Activated naive CD4-positive, alpha-beta T cell treated with anti-CD3 and anti-CD28 coated beads for 36 hours (primary cell): ENCODE measurements at places on chromosomes 11 and 22.

- no peak for DNase-seq
These were observed 83.9 kb downstream of the GALNT18 start for GRCh38 chr11:11537871-11538270.

- DNase-seq = no peak
These were observed 364.0 kb downstream of the CASP12 start for GRCh38 chr11:104534278-104534677.

- DNase-seq = no peak
These were observed 79.2 kb downstream of the TRMU start for GRCh38 chr22:46414704-46415103.

DNA sequence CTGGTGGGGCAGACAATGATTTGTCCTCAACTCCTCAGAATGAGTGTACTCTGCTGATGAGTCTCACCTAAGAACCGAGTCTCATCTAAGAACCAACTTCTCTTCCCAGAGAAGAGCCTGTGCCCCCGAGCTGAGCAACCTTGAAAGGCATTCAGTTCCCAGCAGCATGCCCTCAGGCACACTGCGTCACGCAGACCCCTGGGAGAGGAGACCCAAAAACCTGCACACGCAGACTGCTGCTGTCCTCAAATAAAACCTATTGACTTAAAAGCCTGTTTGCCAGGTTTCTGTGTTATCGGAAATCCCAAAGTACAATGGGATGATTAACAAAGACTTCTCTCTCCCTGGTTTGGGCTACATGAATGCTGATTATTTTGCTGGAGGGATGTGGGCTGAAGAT is 121.2 kb downstream of the C11orf58 start:
- no peak for DNase-seq

DNA sequence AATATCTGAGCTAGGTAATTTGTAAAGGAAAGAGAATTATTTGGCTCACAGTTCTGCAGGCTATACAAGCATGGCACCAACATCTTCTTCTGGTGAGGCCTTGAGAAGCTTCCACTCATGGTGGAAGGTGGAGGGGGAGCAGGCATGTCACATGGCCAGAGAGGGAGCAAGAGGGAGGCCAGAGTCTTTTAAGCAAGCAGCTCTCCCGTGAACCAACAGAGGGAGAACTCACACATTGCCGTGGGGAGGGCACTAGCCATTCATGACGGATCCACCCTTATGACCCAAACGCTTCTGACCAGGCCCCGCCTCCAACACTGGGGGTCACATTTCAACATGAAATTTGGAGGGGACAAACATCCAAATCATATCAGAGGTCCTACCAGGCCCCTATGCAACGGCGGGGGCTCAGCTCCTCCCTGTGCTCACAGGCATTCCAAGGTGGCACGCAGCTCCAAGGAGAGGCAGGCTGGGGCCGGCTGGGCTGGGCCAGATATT is 4.6 kb downstream of the C11orf96 start:
- no peak for DNase-seq

GRCh38 chr11:111439901-111440300 is 60.8 kb upstream of the POU2AF1 start:
- DNase-seq = no peak

DNA sequence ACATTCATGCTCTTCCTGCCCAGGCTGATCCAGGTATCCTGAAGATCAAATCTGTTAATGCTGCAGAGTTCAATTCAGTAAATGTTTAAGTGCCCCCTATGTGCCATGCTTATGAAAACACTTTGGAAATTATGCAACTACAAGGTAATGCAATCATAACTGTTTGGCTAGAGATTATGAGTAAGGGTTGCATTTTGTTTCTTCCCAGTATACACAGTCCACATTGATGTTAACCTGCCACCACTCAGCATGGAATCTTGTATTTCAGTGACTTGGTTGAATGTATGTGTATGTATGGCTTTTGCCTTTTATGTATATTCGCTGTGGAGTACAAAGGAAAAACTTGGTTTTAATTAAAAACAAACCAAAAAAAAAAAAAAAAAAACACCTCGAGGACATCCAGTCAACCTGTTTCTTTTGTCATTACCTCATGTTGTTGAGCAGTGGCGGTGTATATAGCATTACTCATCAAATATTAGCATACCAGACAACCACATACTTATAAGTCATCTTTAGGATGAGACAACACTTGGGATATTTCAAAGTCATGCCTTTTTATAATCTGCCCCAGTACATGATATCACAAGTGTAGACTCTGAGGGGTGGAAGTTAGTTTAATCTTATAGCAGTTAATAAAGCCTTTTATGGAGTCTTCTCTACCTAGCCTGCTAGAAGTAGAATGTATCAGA is 86.1 kb upstream of the HORMAD2 start:
- DNase-seq = no peak

- no peak for DNase-seq
These were observed 282.1 kb downstream of the MIAT start for GRCh38 chr22:26939466-26939865.

- DNase-seq = no peak
These were observed 543.5 kb downstream of the BRD1 start for GRCh38 chr22:49284056-49284784.

DNA sequence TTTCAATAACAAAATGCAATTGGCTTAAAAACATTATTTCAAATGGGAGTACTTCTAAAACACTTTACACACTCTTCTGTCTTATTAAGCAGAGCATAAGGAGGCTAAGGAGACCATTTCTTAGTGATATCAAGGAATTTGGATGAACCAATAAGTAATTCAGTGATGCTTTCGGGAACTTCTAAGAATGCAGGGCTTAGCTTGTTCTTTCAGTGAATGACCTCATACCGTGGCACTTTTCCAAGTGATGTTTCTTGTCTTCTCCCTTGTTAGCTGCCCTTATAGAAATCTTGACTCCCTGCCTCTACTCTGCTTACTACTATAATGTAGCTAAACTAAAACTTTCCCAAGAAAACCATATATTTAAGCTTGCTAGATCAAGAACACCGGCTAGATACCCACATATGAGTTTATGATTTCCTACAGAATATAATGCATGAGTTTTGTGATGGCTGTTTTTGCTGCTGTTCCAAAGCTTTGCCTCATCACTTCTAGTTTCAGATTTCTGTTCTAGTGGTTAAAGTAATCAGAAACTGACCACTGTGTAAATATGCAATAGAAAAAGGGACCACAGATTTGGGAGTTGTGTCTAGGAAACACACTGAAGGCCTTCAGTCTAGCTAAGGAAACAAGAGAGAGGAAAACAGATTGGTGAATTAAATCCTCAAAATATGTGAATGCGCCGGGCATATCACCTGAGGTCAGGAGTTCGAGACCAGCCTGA is 37.5 kb upstream of the STK33 start:
- DNase-seq = no peak

DNA sequence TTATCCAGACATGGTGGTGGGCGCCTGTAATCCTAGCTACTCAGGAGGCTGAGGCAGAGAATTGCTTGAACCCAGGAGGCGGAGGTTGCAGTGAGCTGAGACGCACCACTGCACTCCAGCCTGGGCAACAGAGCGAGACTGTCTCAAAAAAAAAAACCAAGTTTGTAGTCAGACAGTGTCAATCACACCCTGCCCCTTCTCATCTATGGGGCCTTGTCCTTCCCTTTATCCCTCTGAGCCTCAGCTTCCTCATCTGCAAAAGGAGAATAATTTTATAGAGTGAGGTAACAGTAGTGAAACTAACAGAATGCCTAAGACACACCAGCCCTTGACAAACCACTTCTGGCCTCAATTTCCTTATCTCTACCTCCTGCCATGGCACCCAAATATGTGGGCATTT is 10.7 kb downstream of the BCL9L start:
- no peak for DNase-seq

GRCh38 chr22:37284126-37284804 is 2.0 kb downstream of the CYTH4 start:
- no peak for DNase-seq

DNA sequence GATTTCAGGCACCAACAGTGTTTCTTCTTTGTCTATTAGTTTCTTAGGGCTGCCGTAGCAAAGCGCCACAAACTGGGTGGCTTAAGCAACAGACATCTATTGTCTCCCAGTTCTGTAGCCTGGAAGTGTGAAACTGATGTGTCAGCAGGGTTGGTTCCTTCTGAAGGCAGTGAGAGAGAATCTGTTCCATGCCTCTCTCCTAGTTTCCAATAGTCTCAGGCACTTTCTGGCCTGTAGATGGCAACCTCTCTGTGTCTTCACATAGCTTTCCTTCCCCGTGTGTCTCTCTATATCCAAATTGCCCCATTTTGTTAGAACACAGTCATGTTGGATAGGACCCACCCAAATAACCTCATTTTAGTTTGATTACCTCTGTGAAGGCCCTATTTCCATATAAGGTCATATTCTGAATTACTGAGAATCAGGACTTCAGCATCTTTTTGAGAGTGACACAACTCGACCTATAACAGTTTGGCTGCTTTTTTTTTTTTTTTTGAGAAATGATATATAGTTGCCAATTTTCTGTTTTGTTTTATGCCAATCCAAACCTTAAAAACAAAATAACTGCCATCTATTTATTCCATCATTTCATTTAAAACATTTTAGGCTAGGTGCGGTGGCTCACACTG is 108.2 kb downstream of the SLC36A4 start:
- DNase-seq = peak; percentile 20

DNA sequence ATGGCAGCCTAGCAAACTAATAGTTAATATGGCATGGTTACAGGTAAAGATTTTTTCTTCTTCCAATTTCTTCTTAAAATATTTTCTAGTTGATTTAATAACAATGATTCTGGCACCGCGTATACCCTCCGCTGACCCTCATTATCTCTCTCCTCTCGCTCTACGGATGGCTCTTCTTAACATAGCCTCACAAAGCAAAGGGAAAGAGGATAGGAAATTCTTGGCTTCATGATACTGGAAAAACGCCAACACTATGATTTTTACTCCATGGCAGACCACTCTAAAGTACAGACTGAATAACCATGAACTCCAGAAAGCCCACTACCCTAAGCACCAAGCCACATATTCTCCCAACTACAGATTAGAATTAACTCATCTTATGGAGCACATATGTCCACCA is 6.1 kb downstream of the PI4KA start:
- DNase-seq = no peak

- no peak for DNase-seq
These were observed 14.8 kb upstream of the FAM168A start for GRCh38 chr11:73612601-73613140.

DNA sequence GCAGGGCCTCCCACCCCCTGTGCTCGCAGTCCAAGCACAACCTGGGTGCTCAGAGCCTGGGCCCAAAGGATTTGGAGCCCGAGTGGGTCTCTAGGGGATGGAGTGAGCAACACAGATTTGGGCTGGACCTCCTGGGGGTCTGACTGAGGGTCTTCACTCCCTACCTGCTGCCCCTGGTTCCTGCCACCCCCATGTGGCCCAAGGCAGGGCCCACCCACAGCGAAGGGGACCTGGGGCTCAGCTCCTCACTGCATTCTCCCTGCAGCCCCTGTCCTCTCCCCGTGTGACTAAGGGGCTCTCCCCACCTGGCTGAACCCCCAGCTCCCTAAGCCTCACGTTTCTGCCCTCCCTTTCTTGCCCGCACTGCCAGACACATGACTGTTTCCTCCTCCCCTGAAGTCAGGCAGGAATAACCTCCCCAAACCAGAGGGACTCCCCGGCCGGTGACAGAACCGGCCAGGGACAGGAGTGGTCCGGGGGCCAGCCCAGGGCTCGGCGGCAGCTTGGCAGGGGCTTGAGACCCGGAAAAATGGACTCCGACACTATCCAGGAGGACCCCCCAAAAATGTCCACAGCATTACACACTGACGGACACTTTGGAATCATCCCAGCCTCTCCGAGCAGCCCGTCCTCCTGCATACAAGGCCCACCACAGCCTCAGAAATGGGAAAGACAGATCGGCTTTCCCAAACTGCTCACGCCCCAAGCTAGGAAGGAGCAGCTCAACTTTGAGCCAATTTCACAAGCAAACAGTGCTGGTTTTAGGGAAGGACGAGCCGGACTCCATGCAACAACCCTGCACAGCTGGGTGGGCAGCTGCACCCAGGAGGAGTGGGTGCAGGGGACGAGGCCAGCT is 57.8 kb downstream of the BRD1 start:
- DNase-seq = no peak

- DNase-seq = no peak
These were observed 9.2 kb downstream of the RHBDD3 start for GRCh38 chr22:29258407-29259252.

- peak; percentile 22 for DNase-seq
These were observed 161.8 kb upstream of the GRIA4 start for GRCh38 chr11:105447936-105448702.

DNA sequence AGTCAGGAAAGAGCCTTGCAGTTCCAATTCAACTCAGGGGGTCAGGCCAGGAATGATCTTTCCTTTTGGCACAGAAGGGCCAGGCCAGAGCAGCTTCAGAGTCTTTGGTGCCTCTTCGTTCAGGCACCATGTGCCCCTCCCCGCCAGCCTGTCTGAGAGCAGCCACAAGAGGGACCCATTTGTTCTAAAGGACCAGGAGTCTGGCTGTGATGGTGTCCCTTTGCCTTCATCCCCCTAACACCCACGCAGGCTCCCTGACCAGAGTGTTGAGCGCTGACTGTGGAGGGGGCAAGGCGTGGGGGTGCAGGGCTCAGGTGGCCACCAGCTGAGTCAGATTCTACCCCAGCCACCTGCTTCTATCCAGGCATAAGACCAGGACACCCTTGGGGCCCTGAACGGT is 156.4 kb downstream of the TTC17 start:
- no peak for DNase-seq

DNA sequence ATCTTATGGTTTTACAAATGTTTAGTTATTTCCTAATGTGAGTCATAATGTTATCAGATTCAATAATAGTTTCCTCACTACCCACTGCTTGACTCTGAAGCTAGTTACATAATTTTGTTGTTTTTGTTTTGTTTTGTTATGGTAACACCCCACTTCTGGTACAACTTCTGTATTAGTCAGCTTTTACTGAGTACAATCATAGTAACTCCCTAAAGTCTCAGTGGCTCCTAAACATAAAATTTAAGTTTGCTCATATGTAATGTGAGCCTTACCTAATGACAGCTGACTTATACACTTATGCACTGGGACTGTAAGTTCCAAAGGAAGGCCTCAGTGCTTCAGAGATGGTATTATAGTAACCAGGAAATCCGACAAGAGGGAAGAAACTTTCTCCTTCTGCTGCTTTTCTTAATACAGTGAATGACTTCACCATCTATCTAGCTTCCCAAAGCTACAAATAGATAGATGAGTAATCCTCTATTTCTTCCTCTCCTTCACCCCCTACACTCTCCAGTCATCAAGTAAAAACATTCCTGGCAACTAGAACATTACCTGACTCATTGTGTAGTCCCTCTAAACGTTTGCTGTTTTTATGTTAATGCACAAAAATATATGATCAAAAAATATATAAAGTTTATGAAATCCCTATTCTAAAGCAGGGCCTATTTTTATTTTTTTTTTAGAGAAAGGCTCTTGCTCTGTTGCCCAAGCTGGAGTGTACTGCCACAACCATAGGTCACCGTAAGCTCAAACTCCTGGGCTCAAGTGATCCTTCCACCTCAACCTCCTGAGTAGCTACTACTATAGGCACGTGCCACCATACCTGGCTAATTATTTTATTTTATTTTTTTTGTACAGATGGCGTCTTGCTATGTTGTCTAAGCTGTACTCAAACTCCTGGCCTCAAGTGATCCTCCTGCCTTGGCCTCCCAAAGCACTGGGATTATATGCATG is 563.0 kb downstream of the SOX6 start:
- no peak for DNase-seq

GRCh38 chr11:926341-926916 is 759 bp downstream of the AP2A2 start:
- DNase-seq = no peak
